ENCODE measurements at places on chromosomes 13 and 19.

DNA sequence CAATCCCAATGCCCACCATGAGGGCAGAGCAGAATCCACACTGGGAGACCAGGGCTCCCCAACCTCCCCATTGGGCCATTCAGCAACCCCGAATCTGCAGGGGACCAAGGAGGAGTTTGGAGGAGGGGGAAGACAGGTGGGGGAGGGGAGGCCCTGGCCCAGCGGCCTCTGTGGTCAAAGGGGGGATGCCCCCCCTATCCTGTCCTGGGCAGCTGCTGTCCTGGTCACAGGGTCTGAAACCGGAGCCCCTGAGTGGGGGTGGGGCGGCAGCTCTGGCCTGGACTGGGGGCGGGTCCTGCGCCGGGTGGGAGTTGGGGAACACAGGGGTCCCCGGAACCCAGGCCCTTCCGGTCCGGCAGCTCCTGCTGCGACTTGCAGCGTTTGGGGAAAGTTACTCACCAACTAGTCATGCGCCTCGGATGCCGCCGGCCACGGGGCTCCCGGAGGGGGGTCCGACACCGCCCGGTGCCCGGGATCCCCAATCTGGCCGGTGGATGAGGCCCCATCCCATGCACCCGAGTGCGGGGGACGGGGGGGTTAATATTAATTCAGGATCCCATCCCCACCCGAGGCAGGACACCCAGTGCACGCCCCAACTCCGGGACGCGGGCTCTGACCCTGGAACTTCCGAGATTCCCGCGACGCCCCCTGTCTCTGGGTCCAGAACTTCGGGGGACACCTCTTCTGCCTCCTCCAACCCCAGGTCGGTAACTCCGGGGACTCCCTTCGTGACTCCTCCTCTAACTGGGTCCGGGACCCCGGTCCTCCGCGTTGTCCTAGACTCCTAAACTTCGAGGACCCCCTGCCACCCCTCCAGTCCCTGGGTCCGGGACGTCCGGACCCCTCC is 872 bp downstream of the HOMER3 start:
- no peak for DNase-seq

DNA sequence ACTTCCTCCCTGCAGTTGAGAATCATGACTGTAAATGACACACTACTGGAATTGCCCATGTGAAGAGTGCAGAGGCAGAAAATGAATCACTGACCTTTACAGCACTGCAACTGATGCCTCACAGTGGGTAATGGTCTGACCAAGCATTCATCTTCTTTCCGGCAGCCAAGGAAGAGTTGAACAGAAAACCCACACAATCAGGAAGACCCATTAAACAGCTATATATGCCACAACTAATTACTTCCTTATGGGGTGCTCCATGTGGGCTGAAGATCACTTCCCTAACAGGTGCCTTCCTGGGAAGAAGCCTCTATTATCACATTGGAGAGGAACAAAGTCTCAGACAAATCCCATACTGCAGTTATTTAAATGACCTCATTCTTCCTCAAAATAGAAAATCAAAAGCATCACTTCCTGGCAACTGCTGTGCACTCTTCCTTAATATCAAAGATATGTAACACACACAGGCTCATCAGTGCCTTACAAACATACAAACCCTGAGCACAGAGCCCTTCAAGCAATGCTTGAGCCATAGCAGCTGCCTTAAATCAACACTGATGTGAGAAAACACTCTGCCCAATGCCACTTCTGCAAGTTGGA is 45.8 kb downstream of the RUBCNL start:
- DNase-seq: no peak

DNA sequence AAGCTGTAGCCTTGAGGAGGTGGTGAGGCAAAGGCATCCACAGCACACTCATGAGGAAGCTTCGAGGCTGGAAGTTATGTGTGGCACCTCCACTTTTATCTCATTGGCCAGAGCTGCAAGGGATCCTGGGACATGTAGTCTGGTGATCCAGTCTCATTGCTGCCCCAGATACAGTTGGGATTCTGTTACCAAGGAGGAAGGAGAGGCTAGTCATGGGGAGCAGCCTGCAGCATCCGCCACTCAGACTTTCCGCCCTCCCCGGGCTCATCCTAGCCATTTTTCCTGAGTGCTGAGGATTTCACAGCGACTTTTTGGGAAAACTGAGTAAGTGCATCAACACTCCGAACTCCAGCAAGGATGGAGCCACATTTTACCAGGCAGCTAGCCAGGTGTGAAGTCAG is 74.4 kb downstream of the DPF1 start:
- DNase-seq: no peak

DNA sequence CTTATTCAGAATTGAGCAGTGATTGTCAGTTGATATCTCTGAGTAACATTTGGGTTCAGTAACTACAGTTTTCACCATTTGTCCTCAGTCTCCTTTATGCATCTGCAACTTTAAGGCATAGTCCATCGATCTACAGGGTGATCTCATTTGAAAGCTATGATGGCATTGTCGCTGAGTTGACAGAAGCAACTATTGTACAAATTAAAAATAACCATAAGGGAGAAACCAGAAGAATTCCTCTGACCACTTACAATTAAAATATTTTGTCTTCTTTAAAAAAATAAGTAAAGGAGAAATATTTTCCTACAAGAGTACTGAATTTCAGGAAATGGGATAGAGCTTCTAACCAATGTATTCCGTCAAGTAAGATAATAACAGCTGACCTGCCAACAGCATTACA is 30.6 kb downstream of the RAP2A start:
- DNase-seq: no peak

DNA sequence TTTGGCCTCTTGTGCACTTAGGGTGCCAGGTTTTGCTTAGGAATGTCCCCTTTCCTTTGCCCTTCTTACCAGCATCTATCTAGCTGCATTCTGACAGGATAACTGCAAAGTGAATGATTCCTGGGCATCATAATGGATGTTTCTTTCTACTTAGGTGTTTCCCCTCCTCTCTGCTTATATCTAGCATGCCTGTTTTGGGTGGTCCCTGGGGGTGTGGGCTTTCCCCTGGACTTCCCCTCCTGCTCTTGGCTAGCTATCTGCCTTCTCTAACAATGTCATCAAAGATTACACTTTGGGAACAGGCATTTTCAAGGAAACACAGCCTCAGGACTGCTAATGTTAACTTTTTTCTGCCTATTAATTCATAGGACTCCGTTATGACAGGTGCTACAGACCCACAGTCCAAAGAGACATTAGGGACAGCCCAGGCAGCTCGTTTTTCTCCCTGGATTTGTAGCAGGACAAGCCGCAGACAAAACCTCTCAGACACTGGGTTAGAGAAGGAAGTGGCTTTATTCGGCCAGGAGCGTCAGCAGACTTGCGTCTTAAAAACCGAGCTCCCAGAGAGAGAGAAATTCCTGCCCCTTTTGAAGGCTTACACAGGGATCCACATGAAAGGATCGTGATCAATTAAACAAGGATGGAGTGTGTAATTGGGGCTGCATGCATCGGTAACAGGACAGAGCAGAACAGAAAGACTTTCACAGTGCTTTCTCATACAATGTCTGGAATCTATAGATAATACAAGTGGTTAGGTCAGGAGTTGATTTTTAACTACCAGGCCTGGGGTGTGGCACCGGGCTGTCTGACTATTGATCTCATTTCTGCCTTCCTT is 17.3 kb downstream of the ZNF700 start:
- DNase-seq: no peak

GRCh38 chr19:3224346-3225168 is at the start of gene CELF5:
Gene CELF5 (plus strand): TSS chr19:3224661. CDS start chr19:3224740, 79 bp downstream.
- DNase-seq: peak; percentile 87

- DNase-seq: no peak
Observed at GRCh38 chr13:34571716-34572115, 370.4 kb upstream of the NBEA start.

GRCh38 chr19:16814526-16815100 is 14.6 kb upstream of the SIN3B start:
- no peak for DNase-seq

DNA sequence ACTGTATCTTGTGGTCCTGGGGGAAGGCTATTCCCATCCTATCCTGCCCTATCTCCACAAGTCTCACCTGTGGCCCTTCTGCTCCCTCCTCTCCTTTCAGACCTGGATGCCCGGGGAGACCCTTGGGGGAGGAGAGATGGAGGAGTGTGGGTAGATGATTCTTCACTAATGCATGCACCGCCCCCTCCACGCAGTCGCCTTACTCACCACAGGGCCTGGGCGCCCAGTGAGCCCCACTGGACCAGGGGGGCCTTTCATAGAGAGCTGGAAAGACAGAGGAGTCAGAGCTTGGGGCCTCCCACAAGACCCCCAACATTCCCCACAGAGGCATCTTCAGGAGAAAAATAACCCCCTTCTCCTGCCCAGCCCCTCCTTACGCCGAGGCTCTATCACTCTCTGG is 14.3 kb downstream of the COL5A3 start:
- DNase-seq: no peak

DNA sequence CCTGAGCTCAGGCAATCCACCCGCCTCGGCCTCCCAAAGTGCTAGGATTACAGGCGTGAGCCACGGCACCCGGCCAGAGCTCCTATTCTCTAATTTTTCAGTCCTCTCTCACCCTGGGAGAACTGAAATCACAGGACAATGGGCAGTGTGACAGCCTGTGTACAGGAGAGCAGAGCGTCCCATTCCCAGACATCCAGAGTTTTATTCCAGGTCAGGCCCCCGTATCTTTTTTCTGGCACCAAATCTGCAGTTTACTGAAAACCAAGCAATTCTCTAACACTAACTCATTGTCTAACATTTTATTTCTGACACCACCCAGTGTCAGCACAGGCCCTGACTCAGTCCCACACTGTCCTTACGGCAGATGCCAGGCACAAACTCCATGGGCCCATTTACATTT is 6.7 kb downstream of the ZNF708 start:
- no peak for DNase-seq

GRCh38 chr19:48466561-48467325 is 2.4 kb upstream of the CYTH2 start:
- no peak for DNase-seq

GRCh38 chr19:44476559-44477408 is 23.5 kb downstream of the ZNF180 start:
- DNase-seq: no peak

DNA sequence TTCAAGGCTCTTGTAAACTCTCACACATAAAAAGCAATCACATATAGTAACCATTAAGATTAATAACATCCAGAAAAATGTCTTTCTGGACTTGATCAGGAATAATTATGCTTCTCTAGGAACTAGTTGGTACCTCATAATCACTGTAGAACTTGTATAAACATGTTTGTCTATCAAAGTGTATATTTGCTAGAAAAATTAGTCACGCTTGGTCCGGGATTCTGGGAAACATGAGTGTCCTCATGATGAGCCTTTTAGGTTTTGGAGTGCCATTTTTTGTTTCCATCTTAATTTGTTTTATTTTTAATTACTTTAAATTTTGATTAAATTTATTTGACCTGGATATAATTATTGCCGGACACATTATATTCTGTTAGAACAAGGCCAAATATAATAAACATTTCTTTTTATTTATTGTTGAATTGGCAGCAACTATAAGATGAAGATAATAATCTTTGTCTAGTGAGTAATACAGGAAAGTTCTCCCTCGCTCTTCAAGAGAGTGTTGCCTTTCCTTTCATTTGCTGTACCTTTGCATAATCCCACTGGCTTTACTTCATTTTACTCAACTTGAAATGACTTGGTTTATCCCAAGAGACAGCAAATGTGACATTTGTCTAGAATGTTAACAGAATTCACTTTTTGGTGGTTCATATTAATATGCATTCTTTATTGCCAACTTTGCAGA is 207.0 kb downstream of the NALCN start:
- no peak for DNase-seq

DNA sequence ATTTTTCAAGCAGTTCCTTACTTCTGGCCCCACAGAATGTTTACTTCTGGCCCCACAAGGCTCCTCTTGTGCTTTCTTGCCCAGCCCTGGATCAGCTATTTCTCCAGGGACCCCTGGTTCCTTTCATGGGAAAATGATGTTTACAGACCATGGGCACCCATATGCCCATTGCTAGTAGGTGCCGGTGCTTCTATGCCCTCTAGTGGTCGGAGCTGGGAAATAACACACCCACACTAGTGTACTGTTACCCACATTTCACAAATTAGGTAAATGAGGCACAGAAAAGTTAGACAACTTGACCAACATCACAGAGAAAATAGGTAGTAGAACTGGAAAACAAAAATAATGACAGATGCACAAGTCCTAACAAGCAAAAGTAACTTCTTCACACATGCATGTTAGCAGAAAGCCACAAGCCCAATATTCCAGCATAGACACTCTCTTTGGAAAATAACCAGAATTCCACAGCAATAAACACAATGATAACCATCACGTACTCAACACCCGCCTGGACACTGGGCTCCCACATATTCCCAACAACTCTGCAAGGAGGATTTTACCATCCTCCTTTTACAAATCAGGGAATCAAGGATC is 1.3 kb upstream of the CEACAM6 start:
- peak; percentile 87 for DNase-seq

GRCh38 chr19:2372076-2372612 is 12.1 kb downstream of the TMPRSS9 start:
- no peak for DNase-seq

DNA sequence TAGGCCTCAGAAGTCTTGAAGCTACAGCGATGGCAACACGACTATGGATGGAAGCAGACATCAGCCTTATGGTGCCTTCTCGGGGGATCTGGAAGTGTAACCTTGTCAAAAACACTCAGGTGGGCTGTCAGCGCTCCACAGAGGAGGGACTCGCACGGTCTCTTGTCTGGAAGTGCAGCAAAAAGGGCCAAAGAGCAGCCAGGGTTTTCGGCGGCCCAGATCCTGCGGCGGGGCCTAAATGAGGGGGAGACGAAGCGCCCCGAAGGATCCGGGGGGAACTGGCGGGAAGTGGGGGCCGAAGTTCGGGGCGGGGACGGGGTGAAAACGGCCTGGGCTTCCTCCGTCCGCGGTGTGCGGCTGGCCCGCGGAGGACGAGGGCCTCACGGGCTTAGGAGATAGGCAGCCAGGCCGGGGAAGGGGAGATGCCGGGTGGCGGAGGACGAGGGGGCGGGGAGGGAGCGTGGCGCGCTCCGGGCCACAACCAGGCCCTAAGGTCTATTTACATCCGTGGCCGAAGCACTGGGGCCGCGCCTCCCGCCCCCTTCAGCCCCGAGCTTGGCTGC is 637 bp downstream of the RANBP3 start:
- no peak for DNase-seq

DNA sequence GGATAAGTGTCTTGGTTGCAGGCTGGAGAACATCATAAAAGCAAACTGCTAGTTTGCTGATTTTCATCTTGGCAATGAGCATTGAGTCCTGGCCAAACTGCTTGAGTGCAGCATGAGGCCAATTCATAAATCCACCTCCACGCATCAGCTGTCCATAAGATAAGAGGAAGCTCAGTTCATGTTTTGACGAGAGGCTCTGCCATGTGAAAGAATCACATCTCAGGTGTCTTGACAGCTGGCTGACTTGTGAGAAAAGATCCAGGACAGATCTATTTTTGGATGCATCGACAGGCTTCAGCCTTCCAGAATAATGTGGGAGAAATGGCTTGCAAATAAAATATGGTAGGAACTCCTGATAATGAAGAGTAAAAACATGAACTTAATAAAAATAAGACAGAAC is 5.4 kb upstream of the ZNF682 start:
- no peak for DNase-seq

All from activated effector memory CD4-positive, alpha-beta T cell treated with anti-CD3 and anti-CD28 coated beads, Interleukin-2, amount 50 U/mL, for 16 hours (primary cell).